ENCODE measurements at places on chromosomes 4 and X. TPM values are rescaled to one million over a fixed set of nuclear protein-coding genes. Genes with fewer than 3 reads are reported as not detected.

The MAGEE1 gene
- total RNA-seq: 0.65 TPM

The VCX3B gene
- not detected for total RNA-seq

The AWAT2 gene
- not detected for total RNA-seq

The MFAP3L gene
- 0.16 TPM for total RNA-seq

The GPR50 gene
- total RNA-seq: not detected

The SOD3 gene
- 0.31 TPM for total RNA-seq

The F11 gene
- total RNA-seq: not detected

Measured in bladder microvascular endothelial cell (primary cell).